T-cell (primary cell): ENCODE measurements at places on chromosomes 5 and 9. TPM values are rescaled to one million over a fixed set of nuclear protein-coding genes. Genes with fewer than 3 reads are reported as not detected.

GRCh38 chr9:38727497-38728001 is 7.6 kb upstream of the FAM240B start:
- no peak for DNase-seq

GRCh38 chr5:71782393-71782770 is 63.3 kb downstream of the CARTPT start:
- DNase-seq, result no peak

DNA sequence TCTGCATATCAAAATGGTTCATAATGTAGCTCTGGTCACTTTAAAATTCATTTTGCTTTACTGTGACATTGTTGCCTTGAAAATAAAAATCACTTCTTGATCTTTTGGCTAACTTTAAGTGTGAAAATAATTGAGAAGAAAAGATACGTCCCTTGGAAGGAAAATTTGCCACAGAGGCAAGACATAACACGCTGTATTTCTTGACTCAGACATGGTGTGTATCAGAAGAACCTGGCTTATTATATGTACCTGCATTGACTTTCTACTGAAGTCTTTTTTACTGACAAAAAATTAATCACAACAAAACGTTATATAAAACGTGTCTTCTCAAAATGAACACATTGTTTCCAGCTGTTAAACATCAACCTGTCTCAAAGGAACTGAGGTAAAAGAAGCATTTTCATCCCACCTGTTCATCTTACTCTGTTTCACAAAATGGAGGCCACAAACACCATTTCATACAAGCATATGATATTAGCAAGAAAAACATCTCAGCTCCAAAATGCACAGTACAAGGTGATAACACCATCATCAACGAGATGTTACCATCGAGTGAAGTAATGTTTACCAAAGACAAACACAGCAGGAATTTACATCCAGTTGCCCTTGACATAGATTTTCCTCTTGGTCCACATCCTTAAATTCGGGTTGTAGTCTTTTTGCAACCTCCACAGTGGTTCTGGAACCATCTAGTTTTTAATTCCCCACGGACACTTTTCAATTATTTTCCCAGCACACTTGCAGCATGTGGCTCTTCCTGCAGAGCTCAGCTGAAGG is 179.9 kb downstream of the GLIS3 start:
- DNase-seq, result no peak

ANKRD34B gene
- not detected for total RNA-seq

SLC6A3 gene
- total RNA-seq, result 0.22 TPM

DNA sequence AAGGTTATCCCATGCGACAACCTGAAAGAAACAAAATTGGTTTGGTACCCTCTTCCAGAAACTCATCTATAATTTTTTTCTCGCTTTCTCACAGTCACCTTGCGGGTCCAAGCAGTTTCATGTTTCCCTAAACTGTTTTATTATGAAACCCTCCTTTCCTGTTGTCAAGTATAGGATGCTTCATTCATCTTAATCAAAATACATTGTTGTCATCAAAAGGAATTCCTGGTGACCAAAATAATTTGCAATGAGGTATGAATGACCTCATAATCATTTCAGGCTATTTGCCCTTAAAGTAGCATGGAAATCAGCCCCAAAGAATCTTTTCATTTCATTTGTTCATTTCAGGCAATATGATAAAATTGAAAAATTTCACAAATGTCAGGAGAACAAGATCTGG is 503.0 kb downstream of the SPATA31D1 start:
- DNase-seq, result no peak

GRCh38 chr9:133518200-133518599 is 6.6 kb downstream of the MYMK start:
- DNase-seq, result no peak

GRCh38 chr5:56986626-56986947 is 34.7 kb upstream of the MIER3 start:
- DNase-seq, result no peak

- DNase-seq, result no peak
Observed at GRCh38 chr9:130337318-130337717, 71.8 kb downstream of the HMCN2 start.

MARVELD2 gene
- 1.1 TPM for total RNA-seq

GRCh38 chr9:119086590-119086989 is 282.6 kb downstream of the BRINP1 start:
- DNase-seq, result no peak

- DNase-seq, result no peak
Observed at GRCh38 chr5:92962752-92963151, 618.3 kb downstream of the NR2F1-AS1 start.

- no peak for DNase-seq
Observed at GRCh38 chr5:9351546-9351945, 194.3 kb downstream of the SEMA5A start.

EPB41L4A gene
- 0.51 TPM for total RNA-seq

- DNase-seq, result no peak
Observed at GRCh38 chr5:55391707-55392106, 83.9 kb downstream of the MTREX start.

DNA sequence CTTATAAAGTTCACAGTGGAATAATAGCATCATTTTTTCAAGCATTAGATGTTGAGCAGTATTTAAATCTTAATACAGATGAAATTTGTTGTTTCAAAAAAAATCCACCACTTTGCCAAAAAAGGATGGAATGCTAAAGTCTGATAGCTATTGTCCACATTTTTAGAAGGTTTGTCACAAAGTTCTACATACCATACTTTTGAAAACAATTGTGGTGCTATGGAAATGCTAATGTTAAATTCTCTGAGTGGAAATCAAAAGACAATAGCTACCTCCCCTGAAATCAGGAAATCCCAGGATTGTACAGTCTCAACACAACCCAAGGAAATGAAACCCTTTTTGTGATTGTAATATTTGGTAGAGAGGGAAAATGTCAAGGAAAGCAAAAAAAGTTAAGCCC is 19.3 kb upstream of the GRAMD2B start:
- no peak for DNase-seq

- DNase-seq, result no peak
Observed at GRCh38 chr9:98326459-98327248, 71.2 kb upstream of the TBC1D2 start.

DNA sequence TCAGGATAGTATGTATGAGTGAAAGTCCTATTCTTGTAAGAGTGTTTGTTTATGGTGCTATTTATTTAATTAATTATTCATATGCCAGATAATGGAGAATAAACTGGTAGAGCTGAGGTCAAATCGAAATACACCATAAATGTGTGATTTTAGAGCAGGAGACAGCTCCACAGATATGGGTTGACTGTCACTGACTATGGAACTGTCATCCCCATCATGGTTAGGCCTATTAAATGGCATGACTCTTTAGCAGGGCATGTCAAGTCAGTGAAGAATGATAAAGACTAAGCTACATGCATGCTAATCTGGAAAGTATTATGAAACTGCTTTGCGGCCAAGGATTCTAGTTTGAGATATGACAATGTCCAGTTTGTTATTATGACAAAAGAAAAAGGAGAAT is 658.6 kb downstream of the ISL1 start:
- DNase-seq, result no peak

- no peak for DNase-seq
Observed at GRCh38 chr5:456351-457194, 13.6 kb downstream of the EXOC3 start.

RAB24 gene
- total RNA-seq, result 25.0 TPM

- DNase-seq, result no peak
Observed at GRCh38 chr5:126864042-126864688, 87.2 kb downstream of the LMNB1 start.
